ENCODE measurements at places on chromosomes 7 and 10.

GRCh38 chr10:9800571-9800970, 1217.1 kb upstream of the CELF2 start:
- no peak for DNase-seq

- DNase-seq, result no peak
Observed at GRCh38 chr7:52151559-52151958, 835.0 kb upstream of the COBL start.

GRCh38 chr7:128056901-128057300, 25.7 kb upstream of the LRRC4 start:
- DNase-seq, result no peak

GRCh38 chr10:11107948-11108347, 90.3 kb downstream of the CELF2 start:
- no peak for DNase-seq

DNA sequence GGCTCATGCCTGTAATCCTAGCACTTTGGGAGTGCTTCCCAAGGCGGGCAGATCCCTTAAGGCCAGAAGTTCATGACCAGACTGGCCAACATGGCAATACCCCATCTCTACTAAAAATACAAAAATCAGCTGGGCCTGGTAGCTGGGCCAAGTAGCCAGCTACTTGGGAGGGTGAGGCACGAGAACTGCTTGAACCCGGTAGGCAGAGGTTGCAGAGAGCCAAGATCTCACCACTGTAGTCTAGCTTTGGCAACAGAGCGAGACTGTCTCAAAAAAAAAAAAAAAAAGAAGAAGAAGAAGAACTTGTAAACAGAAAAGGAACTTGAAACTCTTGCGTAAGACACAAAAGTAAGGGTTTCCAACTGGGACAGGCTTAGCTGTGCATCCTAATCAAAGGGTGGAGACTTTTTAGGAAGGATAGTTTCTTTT, 5.6 kb upstream of the IFIT2 start:
- no peak for DNase-seq

GRCh38 chr10:110694820-110695538, 50.8 kb downstream of the RBM20 start:
- DNase-seq, result no peak

- DNase-seq, result peak; percentile 37
Observed at GRCh38 chr10:69335063-69335587, 56.8 kb downstream of the HK1 start.

- DNase-seq, result no peak
Observed at GRCh38 chr10:113982296-113982695, 61.4 kb upstream of the ADRB1 start.

GRCh38 chr7:150481186-150481920, 30.9 kb downstream of the GIMAP8 start:
- DNase-seq, result peak; percentile 58

- DNase-seq, result no peak
Observed at GRCh38 chr7:27883696-27884095, 143.7 kb downstream of the TAX1BP1 start.

DNA sequence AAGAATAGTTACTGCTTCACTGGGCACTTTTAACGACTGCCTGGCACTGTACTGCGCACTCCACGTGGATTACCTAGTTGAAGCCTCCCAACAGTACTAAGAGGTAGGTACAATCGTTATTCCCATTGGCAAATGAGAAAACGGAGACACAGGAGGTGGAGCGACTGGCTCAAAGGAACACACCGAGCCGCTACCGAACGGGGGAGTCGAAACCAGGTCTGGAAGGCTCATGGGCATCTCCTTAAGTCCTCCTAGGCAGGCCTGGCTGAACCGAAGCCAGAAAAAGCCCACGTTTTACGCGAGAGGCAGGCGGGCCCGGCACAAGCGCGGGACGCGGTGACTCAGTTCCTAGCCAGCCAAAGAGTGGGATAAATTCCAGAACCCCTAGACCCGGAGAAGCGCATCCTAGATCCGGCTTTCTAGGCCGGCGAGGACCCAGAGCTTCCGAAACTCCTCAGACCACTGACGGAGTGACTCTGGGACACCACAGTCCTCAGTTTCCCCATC, 472 bp downstream of the PDAP1 start:
- DNase-seq, result no peak

DNA sequence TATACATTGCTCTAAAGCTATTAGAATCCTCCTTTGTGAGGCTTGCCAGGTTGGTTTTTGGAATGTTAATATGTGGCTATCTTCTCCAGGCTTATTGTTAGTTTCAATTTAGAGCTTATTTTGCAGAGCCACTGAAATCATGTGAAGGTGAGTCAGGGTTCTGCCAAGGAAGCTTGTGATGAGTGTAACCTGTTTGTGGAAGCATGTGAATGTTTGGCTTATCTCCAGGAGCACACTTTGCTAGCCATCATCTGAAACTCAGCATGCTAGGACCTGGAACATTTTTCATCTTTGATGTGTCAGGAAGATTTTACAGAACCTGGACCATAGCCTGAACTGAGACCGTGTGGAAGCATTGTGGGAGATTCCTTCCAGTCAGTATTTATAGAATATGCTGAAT, 197.3 kb downstream of the PPP1R9A start:
- DNase-seq, result no peak

DNA sequence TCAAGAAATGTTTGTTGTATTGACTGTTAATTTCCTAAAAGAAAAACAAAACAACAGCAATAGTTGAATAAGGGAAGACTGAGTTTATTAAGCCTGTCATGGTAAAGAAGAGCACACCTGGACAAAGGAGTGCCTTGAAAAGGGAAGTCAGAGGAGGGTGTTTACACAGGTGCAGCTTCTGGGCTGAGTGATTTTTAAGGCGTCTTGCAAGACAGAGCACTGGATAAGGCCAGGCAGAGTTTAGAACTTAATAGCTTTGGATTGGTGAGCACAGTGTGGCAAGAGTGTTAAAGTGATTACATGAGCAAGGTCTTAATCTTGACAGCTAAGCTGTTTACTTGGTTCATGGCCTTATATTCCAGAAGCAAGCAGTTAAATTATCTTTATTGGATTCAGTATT, 423.2 kb downstream of the CNTNAP2 start:
- DNase-seq, result no peak

DNA sequence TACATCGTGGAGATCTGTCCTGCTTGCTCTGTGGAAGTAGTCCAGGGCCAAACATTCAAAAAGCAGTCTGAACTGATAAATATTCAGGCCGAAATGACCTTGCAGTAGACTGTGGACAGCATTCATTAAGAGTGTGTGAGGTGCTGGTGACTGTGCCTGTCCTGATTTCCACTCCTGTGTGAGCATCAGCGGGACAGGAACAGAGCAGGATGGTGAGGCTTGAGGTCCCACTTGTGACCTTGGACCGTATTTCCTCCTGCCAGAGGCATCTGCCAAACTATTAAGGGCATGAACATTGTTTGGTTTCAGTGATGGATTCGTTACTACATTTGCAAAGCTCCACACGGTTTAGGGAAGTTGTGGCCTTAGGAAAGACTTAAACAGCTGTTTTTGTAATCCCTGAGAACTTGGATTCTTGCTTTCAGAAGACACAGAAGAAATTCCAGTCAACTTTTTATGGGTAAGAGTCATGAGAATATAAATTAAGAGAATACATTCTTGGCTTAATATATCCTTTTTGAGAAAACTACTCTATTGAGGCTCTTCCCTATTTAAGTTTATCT, 32.8 kb downstream of the CCNY start:
- no peak for DNase-seq

- no peak for DNase-seq
Observed at GRCh38 chr7:36070230-36070629, 82.8 kb upstream of the EEPD1 start.

DNA sequence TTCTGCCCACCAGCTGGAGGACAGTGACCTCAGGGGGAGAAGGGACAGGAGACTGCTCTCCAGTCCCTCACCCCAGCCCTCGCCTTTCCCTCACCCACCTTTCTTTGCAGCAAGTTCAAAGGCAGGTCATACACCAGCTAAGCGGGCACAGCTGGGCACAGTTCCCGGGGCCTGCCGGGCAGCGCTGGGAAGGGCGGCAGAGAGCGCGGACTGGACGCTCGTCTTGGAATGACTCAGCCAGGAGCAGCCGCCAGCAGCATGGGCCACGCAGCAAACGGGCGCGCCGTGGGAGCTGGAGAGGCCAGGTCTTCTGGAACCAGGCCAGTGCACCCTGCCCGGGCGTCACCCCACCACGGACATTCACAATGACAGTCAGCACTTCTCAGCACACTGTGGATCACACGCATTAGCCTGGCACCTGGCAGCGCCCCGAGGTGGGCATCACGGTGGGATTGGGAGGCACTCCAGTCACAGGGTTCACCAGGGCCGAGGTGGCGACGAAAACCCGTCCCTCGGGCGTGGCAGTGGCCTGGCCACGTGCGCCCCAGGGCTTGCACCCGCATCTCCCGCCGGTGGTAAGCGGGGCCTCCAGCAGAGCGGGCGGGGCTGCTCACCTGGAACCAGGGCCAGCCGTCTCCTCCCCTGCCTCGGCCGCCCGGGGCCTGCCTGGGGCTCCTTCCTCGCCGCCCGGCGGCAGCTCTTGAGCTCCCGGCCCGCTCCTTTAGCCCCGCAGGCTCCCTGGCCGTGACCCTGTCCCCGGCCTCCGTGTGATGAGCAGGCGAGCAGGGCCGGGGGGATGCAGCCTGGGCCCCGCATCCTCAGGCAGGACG, 29.0 kb upstream of the WDFY4 start:
- peak; percentile 33 for DNase-seq

- DNase-seq, result no peak
Observed at GRCh38 chr10:133012573-133013359, 70.4 kb upstream of the CFAP46 start.

GRCh38 chr10:97596101-97597082, 6.9 kb downstream of the C10orf62 start:
- no peak for DNase-seq

DNA sequence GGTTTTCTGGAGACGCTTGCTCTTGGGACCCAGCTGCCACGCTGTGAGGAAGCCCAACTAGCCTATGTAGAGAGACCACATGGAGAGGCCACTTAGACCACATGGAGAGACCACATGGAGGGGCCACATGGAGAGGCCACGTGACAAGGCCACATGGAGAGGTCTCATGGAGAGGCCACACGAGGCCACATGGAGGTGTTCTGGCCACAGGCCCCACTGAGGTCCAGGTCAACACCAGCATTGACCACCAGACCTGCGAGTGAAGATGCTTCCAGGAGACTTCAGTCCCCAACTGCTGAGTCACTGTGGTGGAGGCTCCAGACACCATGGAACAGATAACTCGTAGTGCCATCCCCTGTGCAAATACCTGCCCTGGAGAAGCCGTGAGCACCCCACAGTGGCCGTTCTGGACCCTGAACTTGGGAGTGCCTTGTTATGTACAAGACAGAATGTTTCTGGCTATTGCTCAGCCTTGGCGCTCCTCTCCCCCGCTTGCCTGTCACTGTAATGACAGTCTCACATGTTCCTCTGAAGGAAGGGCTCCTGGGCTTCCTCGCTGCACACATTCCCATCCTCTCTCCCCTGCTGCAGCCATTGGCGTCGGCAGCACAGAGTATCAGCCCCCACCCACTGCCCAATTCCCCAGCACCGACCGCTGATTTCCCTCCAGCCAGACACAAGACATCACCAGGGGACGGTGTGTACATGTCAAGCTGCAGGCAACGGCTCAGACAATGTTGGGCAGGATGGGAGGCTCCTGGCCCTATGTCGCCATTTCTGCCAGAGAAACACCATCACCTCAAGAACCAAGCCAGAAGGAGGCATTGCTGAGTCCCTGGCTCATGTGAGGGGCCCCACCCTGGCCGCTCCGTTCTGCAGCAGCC, 49.0 kb upstream of the TNRC18 start:
- DNase-seq, result no peak

DNA sequence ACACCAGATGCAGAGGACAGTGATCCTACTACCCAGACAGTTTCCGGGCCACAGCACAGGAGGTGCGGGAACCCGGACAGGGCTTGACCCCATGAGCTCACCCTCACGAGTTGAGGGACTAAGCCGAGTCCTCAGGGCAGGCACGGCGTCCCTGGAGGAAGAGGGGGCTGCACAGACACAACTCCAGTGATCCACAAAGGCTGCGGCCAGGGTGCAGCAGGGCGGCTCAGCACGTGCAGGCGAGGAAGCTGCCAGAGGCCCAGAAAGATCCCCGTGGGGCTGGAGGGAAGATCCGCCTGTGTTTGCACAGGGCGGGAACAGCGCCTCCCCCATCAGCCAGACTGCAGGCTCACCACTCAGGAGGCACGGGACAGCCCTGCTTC, 45.9 kb upstream of the TMEM72 start:
- DNase-seq, result no peak

GRCh38 chr10:111015181-111015580, 61.6 kb upstream of the ADRA2A start:
- no peak for DNase-seq

- peak; percentile 80 for DNase-seq
Observed at GRCh38 chr10:6052247-6053221, 9.6 kb downstream of the IL2RA start.

DNA sequence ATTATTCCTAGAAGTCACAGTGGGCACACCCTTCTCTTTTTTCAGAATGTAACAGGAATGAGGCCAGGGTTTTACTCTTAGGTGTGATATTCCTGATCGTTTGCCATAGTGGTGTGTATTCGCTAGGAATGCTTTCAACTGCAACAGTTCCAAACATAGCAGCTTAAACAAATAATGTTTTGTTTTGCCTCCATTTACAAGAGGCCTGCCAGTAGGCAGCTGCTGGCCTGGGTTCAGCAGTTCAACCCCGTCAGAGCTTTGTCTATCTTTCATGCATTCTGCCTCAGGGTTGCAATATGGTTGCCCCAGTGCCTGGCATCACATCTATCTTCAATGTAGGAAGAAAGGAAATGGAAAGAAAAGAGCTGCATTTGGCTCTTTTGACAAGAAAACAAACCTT, 21.7 kb upstream of the RET start:
- no peak for DNase-seq

DNA sequence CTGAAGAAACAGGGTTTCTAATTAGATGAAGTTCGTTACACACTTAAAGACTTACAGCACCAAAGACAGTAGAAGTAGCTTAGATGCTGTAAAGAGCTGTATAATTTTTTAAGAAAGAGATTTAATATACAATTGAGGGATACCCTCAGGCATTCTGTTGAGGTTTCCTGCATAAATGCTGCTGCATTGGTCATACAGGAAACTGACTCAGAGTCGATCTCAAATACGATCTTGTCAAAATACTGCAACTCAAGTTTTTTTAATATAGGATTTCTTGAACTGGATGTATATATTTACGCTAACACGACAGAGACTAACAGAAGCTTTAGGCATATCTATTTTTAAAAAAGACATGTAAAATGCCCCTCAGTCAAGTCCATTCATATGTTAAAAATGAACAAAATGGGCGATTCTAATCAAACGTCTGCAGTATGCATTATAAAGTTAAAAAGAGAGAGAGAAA, 2.4 kb upstream of the ARID5B start:
- DNase-seq, result no peak

- DNase-seq, result no peak
Observed at GRCh38 chr10:118873738-118874105, 119.0 kb upstream of the CACUL1 start.

DNA sequence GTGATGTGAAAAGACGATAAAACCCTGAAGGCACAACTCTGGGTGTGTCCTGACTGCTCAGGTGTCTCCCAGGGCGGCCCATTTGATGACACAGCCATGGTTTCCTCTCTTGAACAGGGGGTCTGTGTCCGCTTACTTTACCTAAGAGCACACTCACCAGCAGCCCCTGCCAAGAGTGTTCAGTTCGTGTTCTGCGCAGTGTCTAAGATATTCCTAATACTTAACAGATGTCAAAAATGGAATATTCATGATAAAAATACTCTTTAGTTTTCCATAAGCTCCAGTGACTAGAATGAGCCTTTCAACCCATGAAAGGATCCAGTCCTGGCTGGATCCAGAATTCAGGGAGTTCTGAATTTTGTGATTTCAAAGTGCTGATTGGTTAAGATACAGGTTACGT, 492.4 kb downstream of the TNS3 start:
- no peak for DNase-seq

- DNase-seq, result no peak
Observed at GRCh38 chr7:129949292-129950133, 3.2 kb downstream of the UBE2H start.
